ENCODE measurements at places on chromosomes 7 and 10.

GRCh38 chr7:34772296-34772938, 114.4 kb downstream of the NPSR1 start:
- peaks cover 5% of the 10 kb centered on the region for H3K27me3 ChIP-seq
- no peak overlapping the region for H3K4me3 ChIP-seq
- H3K27ac ChIP-seq: no peak overlapping the region
- no peaks in the 10 kb centered on the region for H3K4me1 ChIP-seq

DNA sequence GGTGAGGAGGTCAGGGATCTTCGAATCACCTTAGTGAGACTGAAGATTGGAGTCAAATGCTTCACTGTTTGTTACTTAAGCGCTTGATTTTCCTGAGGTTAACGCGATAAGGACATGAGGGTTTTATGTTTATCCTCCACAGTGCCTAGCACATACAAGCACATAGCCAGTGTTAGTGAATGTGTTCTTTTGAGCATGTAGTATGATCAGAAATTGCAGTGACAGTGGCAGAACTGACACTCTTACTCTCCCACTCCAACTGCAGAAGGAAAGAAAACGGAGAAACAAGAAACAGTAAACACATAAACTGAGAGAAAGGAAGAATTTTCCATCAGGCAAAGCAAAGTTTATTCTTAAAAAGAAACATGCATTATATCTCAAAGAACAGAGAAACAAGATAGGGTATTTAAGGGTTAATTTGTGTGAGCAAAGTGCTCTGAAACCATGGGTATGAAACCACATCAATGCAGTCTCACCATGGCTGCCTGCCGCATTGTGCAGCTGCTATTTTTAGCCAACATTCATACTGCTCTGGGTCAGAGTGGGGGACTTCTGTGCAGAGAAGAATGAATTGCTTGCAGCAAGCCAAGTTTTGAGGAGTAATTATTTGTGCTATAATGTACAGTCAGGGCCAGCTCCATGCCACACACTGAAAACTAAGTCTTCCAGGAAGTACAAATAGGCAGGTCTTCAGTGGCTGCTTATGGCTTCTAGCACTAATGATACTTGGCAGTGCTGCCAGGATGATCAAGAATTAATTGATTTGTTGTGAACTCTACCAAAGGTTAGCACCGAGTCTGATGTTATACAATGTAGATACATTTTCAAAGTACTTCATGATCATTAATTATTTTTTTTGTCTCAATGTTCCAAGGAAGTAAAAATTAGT, 152.0 kb downstream of the MACC1 start:
- no peak overlapping the region for H3K4me3 ChIP-seq
- H3K36me3 ChIP-seq: no peaks in the 10 kb centered on the region
- no peak for DNase-seq
- no peaks in the 10 kb centered on the region for H3K27me3 ChIP-seq

DNA sequence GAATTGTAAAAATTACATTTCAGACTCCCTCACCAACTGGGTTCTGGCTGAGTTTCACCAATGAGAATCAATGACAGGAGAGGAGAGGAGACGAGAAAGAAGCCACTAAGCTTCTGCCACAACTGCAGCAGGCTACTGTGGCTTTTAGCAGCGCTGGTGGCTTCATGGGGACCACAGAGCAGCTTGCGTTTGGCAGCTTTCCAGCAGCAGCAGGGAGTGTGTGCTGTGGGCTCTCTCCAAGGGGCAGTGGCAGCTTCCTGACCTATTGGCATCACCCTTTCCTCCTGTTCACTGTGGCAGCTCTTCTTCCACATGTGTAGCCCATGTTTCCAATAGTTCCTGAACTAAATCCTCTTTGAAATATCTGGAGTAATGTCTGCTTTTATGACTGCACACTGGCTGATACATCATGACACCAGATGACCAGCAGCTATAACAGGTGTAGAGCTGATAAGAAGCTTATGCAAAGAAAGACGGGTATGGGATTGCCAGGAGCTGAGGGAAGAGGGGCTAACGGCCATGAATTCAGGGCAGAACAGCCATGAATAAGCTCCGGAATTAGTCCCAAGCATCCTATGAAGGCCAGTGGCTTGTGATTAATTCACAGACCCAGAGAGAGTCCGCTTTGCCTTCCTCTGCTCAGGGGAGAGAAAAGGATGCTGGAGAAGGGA, 46.8 kb downstream of the KCNH2 start:
- peaks cover 12% of the 10 kb centered on the region for H3K27me3 ChIP-seq
- no peak for DNase-seq
- no peak overlapping the region for H3K4me3 ChIP-seq
- peaks cover 4% of the 10 kb centered on the region for H3K4me1 ChIP-seq
- H3K36me3 ChIP-seq: no peaks in the 10 kb centered on the region
- no peak overlapping the region for H3K27ac ChIP-seq

GRCh38 chr7:131238347-131238931, 89.2 kb upstream of the MKLN1 start:
- no peak for DNase-seq
- H3K27ac ChIP-seq: peak overlapping the region; percentile 96
- peaks cover 21% of the 10 kb centered on the region for H3K4me1 ChIP-seq
- H3K4me3 ChIP-seq: no peak overlapping the region
- no peaks in the 10 kb centered on the region for H3K36me3 ChIP-seq
